ENCODE measurements at places on chromosomes 3 and 15.

- no peak for DNase-seq
These were observed 110.8 kb upstream of the RAD18 start for GRCh38 chr3:9074079-9074478.

- no peak for DNase-seq
These were observed 12.6 kb downstream of the CLK3 start for GRCh38 chr15:74628199-74628598.

- DNase-seq = no peak
These were observed 30.9 kb upstream of the MRPS22 start for GRCh38 chr3:139312959-139313358.

GRCh38 chr15:38316311-38316710 is 63.7 kb downstream of the SPRED1 start:
- no peak for DNase-seq

GRCh38 chr15:56659197-56659596 is 74.1 kb downstream of the ZNF280D start:
- no peak for DNase-seq

DNA sequence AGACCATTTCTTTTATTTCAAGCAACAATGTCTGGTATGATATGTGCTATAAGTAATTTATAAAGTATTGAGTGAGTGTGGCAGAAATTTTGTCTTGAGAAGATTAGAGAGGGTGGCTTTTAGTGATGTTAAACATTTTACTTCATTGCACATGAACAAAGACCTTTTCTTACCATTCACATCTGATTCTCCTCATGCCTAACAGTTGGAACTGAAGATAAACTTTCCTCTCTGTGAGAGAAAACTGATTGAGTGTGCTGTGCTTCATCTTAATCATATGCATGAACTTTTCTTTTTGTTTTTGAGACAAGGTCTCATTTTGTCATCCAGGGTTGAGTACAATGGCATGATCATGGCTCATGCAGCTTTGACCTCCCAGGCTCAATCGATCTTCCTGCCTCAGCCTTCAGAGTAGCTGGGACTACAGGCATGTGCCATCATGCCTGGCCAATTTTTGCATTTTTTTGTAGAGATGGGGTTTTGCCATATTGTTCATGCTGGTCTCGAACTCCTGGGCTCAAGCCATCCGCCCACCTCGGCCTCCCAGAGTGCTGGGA is 377.7 kb upstream of the GOLIM4 start:
- no peak for DNase-seq

- no peak for DNase-seq
These were observed 123.7 kb upstream of the CHRM5 start for GRCh38 chr15:33844597-33844996.

DNA sequence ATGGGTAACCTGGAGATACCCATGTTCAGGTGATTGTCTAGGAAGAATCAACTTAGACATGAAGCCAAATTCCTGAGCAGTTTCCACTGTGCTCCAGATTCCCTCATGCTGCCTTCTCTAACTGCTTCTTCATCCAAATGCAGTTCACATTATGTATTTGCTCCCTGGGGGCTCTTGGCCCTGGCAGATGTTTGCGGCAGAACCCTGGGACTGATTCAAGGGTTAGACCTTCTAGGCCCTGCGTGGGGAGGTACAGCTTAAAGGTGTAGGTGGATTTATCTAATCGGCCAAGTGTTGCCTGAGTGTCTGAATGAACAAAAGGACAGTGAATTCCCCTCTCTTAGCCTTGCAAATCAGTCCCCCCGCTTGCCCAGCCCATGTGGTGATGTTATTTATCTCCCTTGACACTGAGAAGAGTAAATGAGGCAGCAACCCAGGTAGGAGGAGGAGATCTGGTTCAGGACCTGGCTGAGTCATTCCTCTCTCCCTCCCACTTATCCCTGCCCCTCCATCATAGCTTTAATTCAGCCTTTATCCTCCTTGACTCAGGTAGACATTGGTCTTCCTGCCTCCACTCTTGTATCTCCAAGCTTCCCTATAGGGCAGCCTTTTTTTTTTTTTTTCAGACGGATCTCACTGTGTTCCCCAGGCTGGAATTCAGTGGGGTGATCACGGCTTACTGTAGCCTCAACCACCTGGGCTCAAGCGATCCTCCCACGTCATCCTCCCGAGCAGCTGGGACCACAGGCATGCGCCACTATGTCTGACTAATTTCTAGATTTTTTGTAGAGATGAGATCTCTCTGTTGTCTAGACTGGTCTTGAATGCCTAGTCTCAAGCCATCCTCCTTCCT is 54.8 kb downstream of the MAGEF1 start:
- no peak for DNase-seq

- no peak for DNase-seq
These were observed 79.3 kb downstream of the AQP9 start for GRCh38 chr15:58217460-58217859.

DNA sequence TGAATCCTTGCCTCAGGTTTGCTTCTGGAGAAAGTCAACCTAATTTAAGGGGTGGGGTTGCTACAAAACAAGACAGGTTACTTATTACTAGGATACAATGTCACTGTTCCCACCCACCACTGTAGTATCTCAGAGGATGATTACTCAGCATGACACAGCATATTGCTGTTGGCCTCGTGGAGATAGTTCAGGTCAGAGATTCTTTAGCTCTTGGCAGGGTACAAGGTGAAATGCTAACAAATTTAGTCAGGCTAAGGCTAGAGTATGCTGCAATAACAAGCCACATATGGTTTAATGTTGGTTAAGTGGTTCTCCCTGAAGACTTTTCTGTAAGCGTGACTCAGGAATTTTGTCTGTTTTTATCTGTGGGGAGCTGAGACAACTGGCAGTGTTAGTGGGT is 161.8 kb downstream of the EDEM1 start:
- DNase-seq = no peak

DNA sequence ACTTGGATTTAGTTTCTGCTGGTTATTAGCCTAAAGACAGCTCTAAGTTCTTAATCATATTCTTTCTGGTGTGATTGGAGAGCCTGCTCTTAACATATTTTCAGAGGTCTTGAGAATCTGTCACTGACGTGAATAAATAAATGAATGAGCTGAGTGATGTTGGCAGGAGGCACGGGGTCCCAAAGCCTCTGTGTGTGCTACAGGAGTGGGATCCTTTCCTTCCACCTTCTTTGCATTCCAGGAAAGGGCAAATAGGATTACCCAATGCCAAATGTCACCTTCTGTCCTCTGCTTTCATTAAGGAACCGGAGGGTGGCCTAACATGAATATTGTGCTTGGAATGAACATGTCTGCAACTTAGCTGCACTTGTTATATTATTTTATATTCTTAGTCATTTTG is 53.1 kb downstream of the CD47 start:
- no peak for DNase-seq

DNA sequence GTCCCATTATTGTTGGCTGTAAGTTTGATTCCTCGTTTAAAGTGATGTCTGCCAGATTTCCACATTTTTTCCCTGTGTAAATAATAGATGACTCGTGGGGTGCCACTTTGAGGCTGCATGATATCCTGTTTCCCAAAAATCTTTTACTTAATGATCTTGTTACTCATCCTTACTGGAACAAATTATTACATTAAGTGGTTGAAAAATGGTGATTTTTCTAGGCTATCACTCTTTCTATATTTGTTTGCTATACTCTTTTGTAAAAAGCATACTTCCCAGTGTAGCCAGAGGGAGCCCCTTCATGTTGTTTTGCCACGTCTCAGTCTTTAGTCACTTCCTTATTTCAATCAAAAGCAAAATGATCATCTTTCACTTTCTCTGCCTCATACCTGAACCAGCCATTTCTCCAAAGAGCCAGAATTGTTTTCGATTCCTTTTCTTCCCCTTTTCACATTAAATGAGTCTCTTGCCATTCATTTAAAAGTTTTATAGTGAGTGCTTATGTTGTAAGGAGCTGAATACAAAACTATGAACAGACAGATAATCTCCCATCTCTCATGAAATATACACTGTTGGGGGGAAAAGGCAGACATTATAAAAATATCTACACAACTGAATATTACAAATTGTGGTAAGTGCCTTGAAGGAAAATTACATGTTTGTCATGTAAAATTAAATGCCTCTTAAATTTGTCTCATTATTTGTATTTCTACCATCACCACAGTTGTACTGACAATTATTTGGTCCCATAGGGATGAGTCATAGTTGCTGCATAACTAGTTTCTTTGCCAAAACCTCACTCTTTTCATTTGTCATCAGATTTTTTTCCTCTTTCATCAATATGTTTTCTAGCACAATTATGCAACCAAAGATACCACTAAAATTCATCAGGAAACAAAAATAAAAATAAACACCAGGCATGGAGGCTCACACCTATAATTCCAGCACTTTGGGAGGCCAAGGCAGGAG is 41.5 kb downstream of the ADGRG7 start:
- no peak for DNase-seq

GRCh38 chr15:38190501-38190900 is 62.1 kb upstream of the SPRED1 start:
- DNase-seq = no peak

DNA sequence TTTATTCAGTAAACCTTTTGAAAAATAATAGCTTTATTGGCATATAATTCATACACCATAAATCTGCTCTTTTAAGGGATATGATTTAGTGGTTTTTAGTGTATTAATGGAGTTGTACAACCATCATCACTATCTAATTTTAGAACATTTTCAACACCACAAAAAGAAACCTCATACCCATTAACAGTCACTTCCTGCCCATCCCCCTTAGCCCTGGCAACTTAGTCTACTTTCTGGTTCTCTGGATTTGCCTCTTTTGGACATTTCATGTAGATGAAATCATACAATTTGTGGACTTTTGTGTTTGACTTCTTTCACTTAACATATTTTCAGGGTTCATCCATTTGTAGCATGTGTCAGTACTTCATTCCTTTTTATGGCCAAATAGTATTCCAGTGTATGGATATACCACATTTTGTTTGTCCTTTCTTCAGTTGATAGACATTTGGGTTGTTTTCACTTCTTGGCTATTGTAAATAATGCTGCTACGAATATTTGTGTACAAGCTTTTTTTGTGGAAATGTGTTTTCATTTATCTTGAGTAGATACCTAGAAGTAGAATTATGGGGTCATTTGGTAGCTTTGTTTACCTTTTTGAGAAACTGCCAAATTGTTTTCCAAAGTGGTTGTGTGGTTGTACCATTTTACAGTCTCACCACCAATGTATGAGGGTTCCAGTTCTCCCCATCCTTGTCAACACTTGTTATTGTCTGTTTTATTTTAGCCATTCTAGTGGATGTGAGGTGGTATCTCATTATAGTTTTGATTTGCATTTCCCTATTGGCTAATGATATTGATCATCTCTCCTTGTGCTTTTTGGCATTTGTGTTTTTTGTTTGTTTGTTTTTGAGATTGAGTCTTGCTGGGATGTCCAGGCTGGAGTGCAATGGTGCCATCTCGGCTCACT is 45.8 kb downstream of the SMAD3 start:
- no peak for DNase-seq

DNA sequence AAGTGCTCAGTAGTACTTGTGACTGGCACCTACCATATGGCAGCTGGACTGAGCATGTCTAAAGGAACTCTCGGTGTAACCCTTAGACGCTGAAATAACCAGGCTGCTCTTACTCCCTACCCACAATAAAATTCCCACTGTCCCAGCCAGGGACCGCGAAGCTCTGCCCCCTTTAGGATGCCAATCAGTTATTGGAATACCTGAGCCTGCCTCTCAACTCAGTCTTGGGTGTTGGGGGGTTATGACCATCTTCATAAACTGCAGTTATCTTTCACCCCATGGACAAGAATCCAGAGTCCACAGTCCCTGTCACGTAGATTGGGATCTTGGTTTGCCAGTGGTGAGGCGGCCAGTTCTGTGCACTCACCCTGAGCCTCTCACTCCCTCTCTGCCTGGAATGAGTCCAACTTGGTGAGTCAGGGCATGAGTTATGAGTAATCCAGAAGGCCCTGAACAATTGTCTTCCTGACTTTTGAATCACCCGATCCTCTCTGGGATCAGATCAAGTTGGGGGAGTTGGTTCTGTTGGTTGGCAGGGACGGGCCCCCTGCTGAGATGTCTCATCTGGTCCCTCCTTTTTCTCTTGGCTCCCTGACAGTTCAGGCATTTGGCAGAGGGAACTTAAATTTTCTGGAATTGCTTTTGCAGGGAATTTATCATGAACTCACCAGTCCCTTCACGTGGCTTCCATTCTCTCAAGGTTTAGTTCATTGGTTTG is 120.1 kb upstream of the UBE2E1 start:
- no peak for DNase-seq

- DNase-seq = no peak
These were observed 82.0 kb upstream of the SOX2 start for GRCh38 chr3:181629711-181630110.

- no peak for DNase-seq
These were observed 4.0 kb downstream of the ITPR1 start for GRCh38 chr3:4497005-4497692.

- DNase-seq = no peak
These were observed 242.0 kb upstream of the SETMAR start for GRCh38 chr3:4061195-4061594.

GRCh38 chr3:116394365-116394764 is 50.9 kb downstream of the LSAMP start:
- no peak for DNase-seq

DNA sequence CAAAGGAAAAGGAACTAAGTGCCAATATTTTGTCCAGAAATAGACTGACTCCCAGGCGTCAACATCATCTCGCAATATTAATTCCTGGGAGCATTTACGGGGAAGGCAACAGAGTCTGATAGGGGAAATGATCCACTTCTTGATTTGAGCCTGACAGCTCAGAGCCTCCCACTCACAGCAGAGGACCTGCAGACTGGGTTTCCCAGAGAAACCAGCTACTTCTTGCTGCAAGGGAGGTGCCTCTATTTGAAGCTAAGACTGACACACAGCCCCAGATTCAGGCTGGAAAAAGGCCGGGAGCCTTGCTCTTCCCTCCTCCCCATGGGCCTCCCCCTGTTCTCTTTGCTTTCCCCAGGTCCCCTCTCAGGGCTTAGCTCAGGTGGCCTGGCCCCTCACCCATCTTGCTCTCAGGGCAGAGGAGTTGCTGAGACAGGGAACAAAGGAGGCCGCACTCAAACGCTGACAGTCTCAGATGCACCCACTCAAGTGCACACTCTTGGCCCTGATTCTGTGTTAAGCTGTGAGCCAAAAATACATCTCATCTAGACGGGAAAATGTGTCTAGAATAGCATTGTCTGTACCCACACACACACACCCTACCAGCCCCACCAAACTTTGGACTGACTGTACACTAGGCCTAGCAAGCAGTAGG is 49.8 kb upstream of the DCLK3 start:
- DNase-seq = no peak

- no peak for DNase-seq
These were observed 275.9 kb upstream of the TBL1XR1 start for GRCh38 chr3:177473184-177473583.

- no peak for DNase-seq
These were observed 15.0 kb upstream of the LRRC34 start for GRCh38 chr3:169827712-169828111.

- DNase-seq = no peak
These were observed 273.9 kb downstream of the ABHD5 start for GRCh38 chr3:43964640-43965039.

- DNase-seq = no peak
These were observed 23.7 kb downstream of the RORA start for GRCh38 chr15:61205346-61205921.

- no peak for DNase-seq
These were observed 26.9 kb upstream of the EHHADH start for GRCh38 chr3:185280572-185281365.

DNA sequence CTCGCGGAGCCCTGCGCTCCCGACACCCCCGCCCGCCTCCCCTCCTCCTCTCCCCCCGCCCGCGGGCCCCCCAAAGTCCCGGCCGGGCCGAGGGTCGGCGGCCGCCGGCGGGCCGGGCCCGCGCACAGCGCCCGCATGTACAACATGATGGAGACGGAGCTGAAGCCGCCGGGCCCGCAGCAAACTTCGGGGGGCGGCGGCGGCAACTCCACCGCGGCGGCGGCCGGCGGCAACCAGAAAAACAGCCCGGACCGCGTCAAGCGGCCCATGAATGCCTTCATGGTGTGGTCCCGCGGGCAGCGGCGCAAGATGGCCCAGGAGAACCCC is 464 bp downstream of the SOX2 start:
- no peak for DNase-seq
